ENCODE measurements at places on chromosomes 3 and 15.
A peak's percentile ranks its signal among the peaks of the same experiment; 100 is the strongest.

DNA sequence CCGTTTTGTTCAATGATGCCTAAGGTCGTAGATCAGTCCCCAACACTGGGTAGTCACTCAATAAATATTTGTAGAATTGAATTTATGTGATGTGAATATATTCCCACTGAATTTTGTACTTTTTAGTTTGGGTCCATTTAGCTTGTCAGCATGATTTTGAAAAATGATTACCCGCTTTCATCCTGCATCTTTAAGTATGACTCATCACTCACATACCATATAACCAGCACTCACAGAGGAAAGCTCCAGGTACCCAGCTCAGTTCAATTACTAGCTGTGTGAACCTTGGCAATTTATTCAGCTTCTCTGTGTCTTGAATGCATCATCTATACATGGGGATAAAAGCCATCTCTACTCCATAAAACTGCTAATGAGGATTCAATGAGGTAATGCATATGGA, 2.2 kb upstream of the MLF1 start:
- DNase-seq = no peak

DNA sequence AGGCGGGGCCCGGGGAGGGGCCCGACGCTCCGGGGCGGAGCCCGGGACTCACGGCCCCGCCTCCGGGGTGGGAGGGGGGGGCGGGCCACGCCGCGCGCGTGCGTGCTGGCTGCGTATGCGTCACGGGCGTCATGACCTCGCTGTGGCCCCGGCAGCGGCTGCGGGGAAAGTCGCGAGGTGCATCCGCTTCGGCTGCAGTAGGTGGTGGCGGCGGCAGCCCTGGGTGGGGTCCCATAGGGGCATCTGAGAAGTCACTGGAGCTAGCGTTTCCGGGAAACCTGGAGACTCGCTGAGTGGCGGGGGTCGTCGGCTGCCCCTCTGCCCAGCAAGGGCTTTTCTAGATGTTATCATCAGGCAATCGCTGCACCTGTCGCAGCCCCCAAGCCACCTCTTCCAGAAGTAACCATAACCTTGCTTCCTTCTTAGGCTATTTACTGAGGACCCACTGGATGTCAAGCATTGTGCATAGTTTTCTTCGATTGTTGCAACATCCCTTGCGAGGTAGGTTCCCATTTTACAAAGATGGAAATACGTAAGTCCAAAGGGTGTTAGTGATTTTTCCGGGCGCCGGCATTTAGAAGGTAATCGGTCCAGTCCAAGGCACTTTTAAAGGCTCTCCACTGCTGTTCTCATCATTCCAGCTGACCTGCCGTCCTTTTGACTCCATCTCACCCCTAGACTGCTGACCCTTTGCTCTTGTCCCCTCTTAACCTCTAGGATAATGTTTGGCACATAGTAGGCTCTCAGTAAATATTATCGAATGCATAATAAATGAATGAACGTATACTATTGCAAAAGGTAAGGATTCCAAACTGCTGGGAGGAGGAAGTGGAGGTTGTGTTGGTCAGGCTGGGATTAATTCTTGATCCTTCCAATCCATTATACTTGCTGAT, at the start of gene GDPGP1:
Gene GDPGP1 (plus strand): TSS at position 114 of the 893 bp plus-strand sequence. CDS start 6,700 bp downstream, outside the sequence.
- DNase-seq = no peak

DNA sequence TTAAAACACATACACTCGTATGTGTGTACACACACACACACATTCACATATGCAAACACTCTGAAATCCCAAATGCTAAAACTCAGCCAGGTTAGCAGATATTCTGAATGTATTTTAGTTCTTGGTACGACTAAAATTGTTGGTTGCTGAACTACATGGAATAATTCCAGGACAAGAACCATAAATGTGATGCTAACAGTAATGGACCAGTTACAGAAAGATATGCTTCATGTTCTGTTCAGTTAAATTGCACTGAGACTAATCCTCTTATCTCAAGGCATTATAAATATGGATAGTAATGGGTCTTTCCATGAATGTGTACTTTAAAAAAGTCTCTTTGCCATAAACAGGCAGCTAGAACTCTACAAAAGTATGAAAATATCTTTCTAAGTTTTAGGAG, 113.3 kb downstream of the FRMD4B start:
- DNase-seq = no peak

DNA sequence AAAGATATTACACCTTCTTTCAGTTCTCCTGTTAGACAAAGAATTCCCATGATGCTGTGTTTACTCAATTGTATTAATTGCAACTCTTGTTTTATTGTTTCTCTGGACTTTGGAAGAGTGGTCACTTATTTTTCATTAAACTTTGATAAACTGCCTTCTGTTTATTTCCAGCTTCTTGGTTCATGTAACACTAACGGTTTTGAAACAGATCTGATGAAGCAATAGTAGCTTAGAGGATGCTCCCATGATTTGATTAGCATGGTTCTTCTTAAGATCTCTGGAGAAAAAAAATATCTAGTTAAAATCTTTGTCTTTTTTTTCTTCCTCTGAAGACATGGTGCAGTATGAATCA, 90.1 kb downstream of the FNDC3B start:
- DNase-seq = no peak

DNA sequence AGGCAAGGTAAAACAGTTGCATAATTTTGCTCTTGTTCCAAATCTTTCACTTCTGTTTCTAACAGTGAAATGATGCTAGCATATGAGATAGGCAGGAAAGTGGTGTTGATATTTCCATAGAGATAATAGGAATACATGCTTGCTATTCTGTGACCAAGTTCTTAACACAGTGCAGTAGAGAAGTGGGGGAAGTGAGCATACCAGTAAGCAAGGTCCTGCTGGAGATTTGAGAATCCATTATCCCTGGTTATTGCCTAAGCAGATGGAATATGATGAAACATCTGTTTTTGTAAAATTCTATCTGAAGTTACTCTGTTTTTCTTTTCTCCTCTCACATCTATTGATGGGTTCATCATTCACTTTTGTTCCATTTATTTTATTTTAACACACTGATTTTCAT, 28.7 kb downstream of the USP8 start:
- DNase-seq = no peak

- DNase-seq = no peak
Observed at GRCh38 chr15:83030021-83030420, 18.6 kb upstream of the C15orf40 start.

DNA sequence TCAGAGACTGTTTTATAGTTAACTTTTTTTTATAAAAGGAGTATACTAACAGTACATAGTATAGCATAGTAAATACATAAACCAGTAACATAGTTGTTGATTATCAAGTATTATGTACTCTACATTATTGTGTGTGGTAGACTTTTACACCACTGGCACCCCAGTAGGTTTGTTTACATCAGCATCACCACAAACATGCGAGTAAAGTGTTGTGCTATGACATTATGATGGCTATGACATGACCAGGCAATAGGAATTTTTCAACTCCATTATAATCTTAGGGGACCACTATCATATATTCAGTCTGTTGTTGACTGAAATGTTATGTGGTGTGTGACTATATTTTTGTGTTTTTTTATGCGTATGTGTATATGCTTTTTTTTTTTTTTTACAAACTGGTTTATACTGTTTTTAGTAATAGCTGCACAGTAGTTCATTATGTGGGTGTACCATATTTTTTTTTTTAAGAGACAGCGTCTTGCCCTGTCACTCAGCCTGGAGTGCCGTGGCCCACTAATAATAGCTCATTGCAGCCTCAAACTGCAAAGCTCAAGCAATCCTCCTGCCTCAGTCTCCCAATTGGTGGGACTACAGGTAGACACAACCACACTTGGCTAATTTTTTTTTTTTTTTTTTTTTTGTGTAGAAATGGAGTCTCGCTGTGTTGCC, 1.9 kb downstream of the CAPN7 start:
- no peak for DNase-seq

- DNase-seq = no peak
Observed at GRCh38 chr15:66898656-66899386, 166.6 kb upstream of the SMAD3 start.

- no peak for DNase-seq
Observed at GRCh38 chr3:66488492-66488891, 12.3 kb downstream of the LRIG1 start.

GRCh38 chr3:72015463-72015862, 230.5 kb upstream of the PROK2 start:
- no peak for DNase-seq

- peak; percentile 1 for DNase-seq
Observed at GRCh38 chr15:59946084-59946483, 58.0 kb upstream of the FOXB1 start.

- peak; percentile 18 for DNase-seq
Observed at GRCh38 chr15:89128320-89129122, 40.3 kb downstream of the ABHD2 start.

DNA sequence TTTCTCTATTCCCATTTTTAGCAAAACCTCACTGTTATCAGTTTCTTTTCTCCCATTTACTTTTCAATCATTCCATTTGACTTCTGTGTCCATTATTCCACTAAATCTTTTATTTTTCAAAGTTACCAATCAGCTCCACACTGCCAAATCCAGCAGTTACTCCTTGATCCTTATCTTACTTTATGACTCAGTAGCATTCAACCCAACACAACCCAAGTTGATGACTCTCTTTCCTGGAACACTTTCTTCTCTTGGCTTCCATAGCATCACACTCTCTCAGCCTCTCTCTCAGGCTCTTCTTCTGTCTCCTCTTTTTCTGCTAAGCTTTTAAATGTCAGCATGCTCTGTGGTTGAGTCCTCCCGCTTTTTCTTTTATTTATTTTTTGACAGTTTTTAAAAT, 36.3 kb downstream of the RASGRP1 start:
- DNase-seq = peak; percentile 55

- DNase-seq = no peak
Observed at GRCh38 chr3:115359536-115359935, 212.4 kb upstream of the ZBTB20 start.

- no peak for DNase-seq
Observed at GRCh38 chr15:92435145-92435544, 41.5 kb downstream of the ST8SIA2 start.

- DNase-seq = no peak
Observed at GRCh38 chr3:71388535-71389120, 194.9 kb downstream of the FOXP1 start.

- DNase-seq = no peak
Observed at GRCh38 chr15:91904942-91905341, 51.4 kb downstream of the SLCO3A1 start.

DNA sequence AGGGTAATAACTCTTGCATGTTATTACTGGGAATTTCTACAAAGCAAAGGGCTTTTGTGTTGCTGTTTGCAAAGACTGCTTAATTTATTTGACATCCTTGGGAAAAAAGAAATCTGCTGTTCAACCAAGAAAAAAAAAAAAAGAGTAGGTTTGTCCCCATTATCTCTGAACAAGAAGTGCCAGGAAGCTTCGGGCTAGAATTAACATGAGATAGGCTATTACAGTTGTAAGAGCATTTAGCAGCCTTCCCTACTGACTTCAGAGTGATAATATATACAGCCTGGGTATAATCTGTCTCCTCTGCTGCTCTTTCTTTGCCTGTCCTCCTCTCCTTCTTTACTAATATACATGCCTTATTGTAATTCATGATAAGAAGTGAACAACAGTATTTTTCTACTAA, 23.3 kb upstream of the CHMP2B start:
- DNase-seq = no peak

- DNase-seq = no peak
Observed at GRCh38 chr3:172334671-172335207, 113.5 kb downstream of the GHSR start.

- DNase-seq = no peak
Observed at GRCh38 chr15:29472901-29473445, 203.4 kb upstream of the NSMCE3 start.

- DNase-seq = no peak
Observed at GRCh38 chr3:40657623-40658022, 132.9 kb downstream of the ZNF621 start.

DNA sequence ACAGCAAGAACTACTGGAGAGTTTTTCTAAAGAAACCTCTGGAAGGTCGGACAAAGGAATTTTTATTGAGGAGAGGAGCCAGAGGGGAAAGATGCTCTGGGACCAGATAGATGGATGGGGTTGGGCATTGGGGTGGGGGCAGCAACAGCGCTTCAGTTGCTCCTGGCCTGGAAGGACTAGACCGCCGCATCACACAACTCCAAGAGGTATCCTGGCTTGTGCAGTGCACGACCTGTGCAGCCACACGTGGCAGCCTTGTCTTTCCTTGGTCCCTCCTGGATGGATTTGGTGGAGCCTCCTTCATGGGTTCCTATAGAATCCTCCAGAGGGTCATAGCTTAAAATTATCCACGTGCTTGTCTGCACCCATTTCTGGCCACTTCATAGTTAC, 23.0 kb downstream of the MAGEF1 start:
- DNase-seq = no peak

- no peak for DNase-seq
Observed at GRCh38 chr3:194482196-194482593, 4.6 kb downstream of the ATP13A3 start.

GRCh38 chr3:104779324-104779723, 587.4 kb upstream of the ALCAM start:
- no peak for DNase-seq

DNA sequence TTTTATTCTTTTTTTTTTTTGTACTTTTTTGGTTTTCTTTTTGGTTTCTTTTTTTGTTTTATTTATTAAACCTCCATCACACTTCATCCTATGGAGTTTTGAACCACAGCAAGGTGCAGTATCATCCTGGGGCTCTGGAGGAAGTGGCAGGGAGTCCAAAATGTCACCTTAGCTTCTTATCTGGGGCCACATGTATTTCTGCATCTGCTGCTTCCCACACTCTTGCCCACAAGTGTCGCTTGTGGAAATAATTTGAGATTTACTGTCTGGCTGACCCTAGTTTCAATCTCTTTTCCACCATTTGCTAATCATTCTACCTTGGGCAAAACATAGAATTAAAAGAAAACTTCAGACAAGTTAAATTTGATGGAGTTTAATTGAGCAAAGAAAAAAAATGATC, 6.4 kb downstream of the OPA1 start:
- DNase-seq = no peak

Measured in kidney glomerular epithelial cell (primary cell).